ENCODE measurements at places on chromosomes 3 and 15.

DNA sequence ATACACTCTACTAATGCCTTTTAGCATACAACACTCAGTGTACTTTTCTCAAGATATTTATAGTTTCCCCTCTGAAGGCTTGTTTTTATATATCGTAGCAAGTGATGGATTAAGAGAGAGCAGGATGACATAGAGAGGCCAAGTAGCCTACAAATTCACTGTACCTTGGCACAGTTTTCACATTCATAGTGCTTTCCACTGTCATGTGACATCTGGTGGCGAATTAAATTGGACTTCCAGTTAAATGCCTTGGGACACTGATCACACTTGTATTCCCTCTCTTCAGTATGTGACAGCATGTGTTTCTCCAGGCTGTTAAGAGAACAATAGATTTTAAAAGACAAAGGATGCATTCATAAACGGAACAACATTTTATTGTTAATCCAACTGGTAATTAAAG is 541.1 kb downstream of the MECOM start:
- no peak for DNase-seq

DNA sequence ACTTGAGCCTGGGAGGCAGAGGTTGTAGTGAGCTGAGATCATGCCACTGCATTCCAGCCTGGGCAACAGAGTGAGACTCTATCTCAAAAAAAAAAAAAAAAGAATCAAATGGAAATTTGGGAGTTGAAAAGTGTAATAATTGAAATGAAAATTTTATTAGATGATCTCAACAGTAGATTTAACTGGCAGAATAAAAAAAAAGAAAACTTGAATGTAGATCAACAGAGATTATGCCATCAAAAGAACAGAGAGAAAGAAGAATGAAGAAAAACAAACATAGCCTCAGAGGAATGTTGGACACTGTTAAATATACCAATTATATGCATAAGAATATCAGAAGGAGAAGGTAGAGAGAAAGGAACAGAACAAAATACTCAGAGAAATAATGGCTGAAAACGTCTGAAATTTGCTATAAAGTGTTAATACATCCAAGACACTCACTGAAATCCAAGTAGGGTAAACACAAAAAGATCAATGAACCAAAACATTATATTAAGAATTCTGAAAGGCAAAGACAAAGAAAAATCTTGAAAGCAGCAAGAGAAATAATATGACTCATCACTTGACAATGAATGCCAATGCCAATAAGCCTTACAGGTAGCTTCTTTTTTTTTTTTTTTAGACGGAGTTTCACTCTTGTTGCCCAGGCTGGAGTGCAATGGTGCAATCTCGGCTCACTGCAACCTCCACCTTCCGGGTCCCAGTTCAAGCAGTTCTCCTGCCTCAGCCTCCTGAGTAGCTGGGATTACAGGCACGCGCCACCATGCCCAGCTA is 14.6 kb upstream of the ELP6 start:
- no peak for DNase-seq

GRCh38 chr3:146177519-146177918 is 16.5 kb upstream of the PLOD2 start:
- no peak for DNase-seq

DNA sequence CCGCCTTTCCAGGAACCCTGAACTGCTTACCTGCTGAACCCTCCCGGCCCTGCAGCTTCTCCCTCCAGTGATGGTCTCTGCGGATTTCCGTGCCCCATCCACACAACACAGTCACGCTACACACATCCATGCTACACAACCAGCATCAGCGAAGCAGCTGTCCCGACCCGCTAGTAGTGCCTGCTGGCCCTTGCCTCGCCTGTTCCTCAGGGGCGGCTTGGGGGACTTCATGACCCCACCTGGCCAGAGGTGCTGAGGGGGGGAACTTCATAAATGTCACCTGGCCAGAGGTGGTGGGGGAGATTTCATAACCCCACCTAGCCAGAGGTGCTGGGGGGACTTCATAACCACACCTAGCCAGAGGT is 530 bp upstream of the TUBGCP5 start:
- DNase-seq: no peak

DNA sequence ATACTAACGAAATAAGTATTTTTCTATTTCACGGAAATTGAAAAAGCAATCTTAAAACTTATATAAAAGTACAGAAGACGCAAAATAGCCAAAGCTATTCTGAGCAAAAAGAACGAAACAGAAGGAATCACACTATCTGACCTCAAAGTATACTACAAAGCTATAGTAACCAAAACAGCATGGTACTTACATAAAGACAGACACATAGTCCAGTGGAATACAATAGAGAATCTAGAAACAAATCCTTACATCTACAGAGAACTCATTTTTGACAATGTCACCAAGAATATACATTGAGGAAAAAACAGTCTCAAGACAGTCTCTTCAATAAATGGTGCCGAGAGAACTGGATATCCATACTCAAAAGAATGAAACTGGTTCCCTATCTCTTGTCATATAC is 246.0 kb downstream of the ISL2 start:
- DNase-seq: no peak

DNA sequence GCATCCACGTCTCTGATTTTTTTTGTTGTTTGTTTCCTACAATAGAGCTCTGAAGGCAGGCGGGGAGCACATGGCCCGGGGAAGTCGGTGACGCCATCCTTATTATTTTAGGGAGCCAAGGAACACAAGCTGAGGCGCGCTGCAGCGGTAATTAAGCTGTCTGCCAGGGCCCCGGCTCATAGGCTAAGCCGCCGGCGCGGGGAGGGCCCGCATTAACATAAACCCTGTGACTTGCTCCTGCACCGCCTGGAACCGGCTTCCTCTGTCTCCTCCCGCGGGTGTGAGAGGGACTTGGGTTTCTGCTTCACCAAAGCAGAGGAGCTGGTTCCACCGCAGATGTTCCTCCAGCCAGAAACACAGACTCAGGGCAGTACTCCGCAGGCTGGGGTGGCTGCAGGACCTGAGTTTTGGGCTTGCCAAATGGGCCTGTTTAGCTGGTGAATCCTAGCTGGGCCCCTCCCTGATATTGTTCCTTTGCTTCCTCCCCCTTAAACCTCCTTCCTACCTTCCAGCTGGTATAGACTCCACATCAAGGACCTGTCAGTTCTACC is 25.3 kb downstream of the ANP32A start:
- peak; percentile 72 for DNase-seq

DNA sequence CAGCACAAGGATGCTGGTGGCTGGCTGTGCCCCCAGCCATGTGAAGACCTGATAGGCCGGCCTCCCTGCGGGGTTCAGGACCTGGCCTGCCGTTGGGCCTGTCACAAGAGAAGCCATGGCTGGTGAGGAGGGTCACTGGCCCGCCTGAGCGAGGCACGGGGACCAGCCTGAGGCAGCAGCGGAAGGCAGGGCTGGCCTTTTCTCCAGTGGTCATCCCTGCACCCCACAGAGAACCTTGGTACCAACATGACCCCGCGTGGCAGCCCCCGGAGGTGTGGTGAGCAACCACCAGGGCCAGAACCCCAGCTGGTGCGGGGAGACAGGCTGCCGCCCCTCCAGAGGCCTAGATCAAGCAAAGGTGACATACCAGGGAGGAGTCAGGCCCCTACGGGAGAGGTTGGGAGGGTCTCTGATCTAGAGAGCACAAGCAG is 134.1 kb upstream of the MEF2A start:
- DNase-seq: no peak

DNA sequence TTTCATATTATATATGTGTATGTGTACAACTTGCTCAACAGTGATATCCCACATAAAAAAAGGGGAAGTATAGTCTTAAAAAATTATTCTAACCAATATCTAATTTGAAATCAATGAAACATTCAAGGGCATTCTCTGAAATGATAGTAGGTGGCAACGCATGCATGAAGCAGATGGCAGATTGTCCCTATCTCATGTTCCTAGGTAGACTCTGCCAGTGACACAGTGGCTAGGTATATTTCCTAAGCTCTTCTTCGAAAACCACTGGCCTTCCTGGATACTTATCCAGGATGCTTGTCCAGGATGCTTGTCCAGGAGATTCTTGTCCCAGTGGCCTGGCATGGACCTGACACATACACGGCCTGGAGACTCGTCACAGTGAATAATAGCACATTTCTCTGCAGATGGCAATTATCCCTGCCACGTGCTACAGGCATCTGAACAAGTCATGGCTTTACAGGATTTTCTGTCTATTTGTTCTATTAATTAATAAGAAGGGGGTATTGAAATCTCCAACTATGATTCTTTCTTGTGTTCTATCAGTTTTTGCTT is 54.9 kb downstream of the OCA2 start:
- no peak for DNase-seq

DNA sequence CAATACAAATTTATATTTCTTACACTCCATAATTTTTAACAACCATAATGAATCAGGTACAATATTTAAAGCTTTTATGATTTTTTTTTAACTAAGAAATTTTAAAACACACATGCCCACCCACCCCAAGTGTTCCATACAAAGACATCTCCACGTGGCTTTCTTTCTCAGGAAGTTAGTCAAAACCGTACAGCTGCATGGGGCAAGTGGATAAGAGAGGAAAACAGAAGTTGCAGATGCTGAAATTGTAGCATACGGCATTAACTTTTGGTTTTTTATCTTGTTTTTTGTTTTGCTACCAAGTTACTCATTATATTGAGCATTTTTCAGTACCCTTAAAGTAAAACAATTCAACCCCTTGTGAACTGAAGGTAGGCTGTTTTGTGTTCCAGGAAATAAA is 14.8 kb downstream of the GNB4 start:
- DNase-seq: no peak

- peak; percentile 14 for DNase-seq
Measured at GRCh38 chr3:132268956-132269355, 48.3 kb upstream of the ACP3 start.

DNA sequence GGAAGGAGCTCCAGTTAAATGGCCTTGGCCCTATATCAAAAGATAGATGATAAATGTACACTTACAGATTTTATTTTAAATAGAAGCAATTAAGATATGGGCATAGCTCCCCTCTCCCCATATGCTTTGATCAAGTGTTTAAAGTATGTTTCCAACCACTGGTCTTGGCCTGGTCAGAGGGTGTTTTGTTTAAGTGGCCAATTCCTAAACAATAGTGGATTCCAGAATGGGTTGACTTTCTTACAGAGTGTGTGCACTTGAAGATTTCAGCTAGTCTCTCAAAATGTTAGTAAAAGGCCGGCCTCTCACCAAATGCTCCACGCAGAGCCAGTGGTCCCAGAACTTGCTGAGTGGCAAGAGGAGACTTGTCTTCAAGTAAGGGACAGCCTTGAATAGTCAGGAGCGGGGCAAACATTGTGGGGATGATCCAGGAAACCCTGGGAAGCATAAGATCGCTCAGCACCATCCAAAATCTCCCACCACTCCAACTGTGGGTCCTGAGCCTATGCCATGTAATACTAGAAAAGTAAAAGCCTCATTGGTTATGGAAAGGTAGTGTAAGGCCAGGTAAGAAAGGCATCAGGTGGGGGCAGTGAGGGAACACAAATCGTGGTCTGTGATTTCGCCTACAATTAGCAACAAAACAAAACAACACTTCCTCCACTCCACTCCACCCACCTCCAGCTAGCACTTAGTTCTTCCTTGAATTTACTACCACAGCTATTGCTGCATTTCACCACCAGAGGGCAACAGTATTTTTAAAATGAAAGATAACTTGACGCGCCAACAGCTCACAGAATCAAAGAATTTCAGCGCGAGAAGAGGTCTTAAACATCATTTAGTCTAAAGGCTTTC is 4.8 kb downstream of the RARRES1 start:
- DNase-seq: peak; percentile 88

DNA sequence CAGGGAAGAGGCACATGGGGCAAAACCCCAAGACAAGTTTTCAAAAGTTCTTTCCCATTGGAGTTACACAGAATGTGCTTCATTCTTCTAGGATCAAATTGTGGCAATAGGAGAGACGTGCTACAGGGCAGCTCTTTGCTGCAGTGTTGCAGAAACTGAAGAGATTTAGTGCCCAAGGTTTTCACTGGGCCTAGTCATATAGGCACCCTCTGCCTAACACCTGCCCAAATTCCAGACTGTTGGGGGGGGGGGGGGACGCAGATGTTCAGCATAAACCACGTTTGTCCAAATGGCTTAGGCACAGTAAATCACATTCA is 346.8 kb upstream of the ZNF717 start:
- DNase-seq: no peak

DNA sequence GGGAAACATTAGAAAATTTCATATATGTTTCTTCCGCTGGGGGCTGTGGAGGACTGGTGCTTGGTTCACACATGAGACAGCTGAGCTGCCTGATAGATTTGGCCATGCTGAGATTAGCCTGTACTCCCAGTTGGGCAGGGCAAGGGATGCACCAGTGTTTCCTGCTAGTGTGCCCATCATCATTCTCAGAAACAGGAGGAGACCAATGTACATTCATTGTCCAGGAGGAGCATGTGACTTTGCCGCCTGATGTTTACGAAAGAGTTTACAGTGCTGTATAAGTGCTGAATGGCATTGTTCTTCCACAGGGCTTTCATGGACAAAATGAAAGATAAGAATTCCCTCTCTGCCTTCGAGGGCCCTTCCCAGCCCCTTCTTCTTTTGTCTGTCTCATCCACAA is 311.1 kb upstream of the THBS1 start:
- no peak for DNase-seq

GRCh38 chr3:120682095-120682681 is at the start of gene HGD:
HGD (minus strand) TSS chr3:120682239; CDS start chr3:120682111, 128 bp downstream.
- DNase-seq: no peak

DNA sequence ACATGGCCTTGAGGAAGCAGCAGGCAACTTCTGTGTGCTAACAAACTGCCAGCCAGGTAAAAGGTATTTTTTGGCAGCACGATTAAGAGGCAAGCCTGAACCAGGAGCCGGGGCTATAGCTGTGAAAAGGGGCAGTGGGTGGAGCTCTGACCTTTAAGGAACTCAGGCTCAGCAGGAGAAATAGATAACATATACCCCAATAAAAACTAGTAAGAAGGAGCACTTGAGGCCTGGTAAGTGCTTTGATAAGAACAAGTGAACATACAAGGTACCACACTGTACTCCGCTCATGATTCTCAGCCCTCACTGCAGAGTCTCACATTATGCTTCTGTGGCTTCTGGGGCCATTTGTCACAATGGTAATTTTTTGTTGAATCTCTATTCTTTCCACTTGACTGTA is 5.4 kb downstream of the FYCO1 start:
- no peak for DNase-seq

GRCh38 chr3:4218456-4219226 is 84.5 kb upstream of the SETMAR start:
- no peak for DNase-seq

- DNase-seq: no peak
Measured at GRCh38 chr15:73852507-73852906, 20.9 kb upstream of the TBC1D21 start.

DNA sequence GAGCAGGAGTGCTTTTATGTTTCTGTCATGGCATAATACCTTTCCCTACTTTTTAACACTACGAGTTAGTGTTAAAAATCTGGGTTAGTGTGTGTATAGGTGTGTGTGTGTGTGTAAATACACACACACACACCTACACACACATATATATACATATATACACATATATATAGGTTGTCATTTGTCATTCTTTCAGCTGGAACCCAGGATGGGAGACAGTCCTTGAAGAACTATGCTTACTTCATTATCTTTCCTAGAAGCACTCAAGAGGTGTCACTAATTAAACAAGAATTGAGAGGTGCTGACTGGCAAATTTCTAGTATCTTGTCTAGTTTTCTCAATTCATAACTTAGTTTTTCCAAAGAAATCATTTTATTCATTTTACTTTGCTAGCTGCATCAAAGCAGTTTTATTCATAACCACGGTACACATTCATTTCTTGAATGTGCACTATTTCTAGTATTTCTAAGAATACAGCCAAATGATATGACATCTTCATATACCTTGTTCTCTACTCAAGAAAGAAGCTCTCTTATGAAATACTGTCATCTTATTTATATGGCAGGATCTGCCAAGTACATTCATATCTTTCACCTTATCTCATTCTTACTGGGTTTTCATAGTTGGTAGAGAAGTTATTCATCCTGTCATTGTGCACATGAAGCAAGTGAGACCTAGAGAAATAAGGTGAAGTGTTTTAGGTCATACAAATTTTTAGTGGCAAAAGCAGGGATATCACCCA is 46.6 kb downstream of the ISL2 start:
- no peak for DNase-seq

Data from trophoblast cell (in vitro differentiated cells and primary cell).